Skeletal muscle cell (primary cell): ENCODE measurements at places on chromosomes 1 and 21.
A peak's percentile ranks its signal among the peaks of the same experiment; 100 is the strongest.

GRCh38 chr1:81254560-81254959 lies 546.2 kb upstream of the ADGRL2 start:
- no peak for DNase-seq

DNA sequence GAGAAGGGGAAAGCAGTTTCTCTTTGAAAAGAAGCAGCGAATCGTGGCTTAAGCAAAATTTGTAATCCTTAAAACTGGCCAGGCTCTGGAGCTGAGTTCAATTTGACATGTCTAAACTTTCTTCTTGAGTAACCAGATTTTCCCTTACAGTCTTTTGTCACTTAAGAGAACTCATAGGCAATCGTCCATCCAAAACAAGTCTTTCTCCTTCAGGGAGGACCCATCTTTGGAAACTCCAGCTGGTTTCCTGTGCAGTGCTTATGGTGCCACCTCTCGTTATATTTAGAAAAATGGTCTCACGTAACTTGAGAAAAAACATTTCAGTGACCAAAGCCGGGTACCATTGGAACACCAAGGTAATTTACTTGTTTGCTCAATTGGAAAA lies 1.8 kb upstream of the PTTG1IP start:
- DNase-seq = no peak

- DNase-seq = no peak
Measured at GRCh38 chr1:211893260-211893659, 62.7 kb upstream of the LPGAT1 start.

DNA sequence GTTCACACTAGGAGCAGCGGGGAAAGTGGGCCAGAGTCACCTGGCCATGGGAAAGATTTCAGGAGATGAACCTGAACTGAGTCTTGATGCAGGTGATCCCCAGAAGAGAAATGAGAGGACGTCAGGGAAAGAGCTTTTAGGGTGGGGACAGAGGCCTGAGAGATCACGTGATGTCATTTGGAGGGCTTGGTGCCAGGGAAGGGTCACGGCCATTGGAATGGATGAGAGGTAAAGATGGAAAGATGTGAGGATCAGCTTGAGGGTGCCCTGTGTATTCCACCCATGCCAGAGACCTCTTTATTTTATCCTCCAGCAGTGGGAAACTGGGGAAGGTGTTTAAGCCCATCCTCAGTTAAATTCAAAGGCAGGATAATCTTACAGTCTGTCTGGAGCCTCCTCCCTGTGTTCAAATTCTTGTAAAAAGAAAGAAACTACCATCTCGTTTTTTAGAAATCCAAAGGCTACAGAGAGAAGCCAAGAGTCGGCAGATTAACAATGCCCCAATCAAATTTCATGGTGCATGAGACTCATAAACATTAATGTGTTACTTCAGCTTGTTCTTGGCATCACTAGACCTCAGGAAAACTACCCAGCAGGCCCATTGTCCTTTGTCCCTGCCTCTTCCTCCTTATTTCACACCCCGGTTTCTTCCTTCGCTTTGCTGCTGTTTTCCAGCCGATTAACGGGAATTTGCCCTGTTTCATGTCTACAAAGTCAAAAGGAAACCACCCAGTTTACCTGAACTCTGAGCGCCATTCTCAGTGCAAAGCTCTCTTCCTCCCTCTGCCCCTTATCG lies 93.1 kb upstream of the LRRC8D start:
- no peak for DNase-seq

DNA sequence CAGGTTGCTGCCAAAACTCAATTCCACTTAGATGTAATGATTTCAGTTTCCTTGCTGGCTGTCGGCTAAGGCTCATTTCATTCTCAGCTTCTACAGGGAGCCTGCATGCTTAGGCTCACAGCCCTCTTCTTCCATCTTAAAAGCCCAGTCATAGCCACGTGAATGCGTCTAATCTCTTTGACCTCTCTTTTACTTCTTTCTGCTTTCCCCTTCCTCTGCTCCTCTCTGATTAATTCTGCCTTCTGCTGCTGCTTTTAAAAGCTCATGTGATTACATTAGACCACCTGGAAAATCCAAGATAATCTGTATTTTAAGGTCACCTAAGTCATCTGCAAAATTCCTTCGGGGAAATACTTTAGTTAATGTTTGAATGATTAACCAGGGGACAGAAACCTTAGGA lies 812.8 kb upstream of the BRINP3 start:
- DNase-seq = no peak

GRCh38 chr1:157415661-157416060 lies 136.7 kb downstream of the FCRL5 start:
- no peak for DNase-seq

GRCh38 chr1:196684476-196684875 lies 32.6 kb downstream of the CFH start:
- DNase-seq = no peak

DNA sequence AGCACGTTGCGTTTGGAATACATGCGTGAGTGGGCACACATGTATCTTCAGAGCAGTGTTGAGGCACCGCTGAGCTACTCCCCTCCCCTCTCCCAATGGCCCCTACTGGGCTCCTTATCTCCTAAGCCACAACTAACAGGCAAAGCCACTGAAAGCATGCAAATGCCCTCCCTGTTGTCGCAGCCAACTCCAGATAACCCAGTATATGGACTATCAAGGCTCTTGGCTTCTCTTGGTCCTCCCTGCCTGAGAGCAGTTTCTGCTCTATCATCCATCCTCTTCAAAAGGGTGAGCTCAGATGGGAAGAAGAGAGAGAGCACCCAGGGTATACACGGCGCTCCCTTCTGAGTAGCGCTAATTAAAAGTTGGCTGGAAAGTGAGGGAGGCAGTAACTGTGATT lies 58.5 kb upstream of the CNTN2 start:
- no peak for DNase-seq

- DNase-seq = no peak
Measured at GRCh38 chr21:22842875-22843274, 1844.7 kb downstream of the NCAM2 start.

DNA sequence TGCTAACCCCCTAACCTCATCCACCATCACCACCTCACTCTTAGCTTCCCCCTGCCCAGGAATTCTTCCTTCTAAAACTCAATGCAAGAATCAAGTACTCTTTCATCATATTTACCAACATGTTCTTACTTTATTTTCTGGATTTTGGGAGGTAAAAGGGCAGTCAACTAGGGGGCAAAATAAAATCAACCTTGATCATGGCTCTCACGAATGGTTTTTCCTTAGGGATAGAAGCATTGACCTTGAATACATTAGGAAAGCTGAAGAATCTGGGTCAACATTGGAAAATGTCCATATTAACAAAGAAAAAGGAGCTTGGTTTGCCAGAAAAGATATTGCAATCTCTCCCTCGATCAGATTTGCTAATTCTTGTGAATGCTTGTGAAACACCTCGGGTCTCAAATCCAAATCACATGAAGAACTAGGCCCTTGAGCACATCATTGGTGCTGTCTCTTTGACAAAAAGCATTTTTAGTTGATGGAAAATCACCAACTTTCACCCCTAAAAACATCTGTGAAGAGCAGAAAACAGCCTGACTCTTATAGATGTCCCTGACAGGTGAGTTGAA lies 58.9 kb downstream of the ZC3H11B start:
- no peak for DNase-seq

DNA sequence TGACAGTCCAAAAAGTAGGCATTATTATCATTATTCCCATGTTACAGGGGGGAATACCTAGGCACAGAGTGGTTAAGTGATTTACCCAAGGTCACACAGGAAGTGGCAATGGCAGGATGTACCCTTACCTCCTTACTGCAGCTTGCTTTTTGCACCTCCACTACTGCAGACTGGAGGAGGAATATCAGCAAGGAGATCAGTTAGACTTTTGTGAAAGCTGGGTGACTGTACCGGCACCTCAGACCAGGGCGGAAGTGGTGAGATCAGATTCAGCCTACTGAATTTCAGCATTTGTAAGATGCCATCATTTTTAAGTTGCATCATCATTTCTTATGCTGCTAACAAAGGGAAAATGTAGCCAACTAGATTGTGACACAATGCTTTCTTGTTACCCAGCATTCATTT lies 4.5 kb downstream of the ADARB1 start:
- peak; percentile 57 for DNase-seq

DNA sequence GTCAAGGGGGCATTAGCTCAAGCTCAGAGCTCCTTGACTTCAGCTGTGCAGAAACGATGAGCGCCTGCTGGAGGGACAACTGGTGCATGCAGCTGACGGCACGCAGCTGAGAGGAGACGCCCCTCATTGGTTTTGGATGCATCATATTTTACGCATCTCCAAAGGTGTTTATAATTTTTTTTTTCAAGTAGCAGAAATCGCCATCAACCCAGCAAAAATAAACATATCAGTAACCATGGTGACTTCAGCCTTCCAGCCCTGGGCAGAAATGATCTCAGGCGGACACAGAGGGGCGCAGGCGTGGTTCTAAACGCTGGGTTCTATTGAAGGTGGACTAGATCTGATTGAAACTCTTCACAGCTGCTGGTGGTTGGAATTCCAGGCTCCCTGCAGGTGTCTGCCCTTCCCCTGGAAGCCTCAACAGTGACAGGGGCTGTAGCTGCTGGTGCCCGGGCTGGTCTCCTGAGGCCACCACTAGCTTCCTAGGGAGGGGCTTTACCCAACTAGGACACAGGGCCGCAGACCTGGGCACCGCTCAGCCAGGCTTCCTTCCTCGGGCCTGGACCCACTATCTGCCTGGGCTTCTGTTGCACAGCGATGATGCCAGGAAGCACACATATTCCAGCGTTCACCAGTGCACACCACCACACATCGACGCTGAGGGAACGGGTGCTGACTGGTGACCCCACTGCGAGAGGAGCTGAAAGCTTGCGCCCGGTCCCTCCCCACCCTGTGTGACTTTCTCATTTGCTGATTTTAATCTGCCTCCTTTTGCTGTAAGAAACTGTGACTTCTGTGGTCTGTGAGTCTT lies 63.7 kb upstream of the ABCG1 start:
- no peak for DNase-seq

DNA sequence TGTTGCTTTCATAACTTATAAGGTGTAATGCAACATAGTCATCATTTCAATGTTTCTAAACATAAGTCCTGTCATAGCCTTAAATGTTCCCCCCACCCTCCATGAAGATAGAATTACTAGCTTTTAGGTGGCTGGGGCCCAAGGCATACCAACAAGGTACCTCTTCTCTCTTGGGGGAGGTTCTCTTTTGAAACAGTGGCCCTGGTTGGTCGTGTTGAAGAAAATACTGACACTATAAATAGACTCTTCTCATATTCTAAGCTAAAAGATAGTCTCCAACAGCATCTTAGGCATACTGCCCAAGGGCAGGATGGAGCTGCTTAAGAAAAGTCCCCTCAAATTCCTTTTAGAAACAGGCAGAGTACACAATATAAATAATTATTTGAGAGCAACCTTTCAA lies 255.0 kb downstream of the FAF1 start:
- DNase-seq = no peak
